Mucosa of descending colon (tissue), 3 donors: ENCODE measurements at places on chromosomes 2 and 18. TPM values are rescaled to one million over a fixed set of nuclear protein-coding genes. Genes with fewer than 3 reads are reported as not detected.

OR6B2 gene
- total RNA-seq: not detected

DNA sequence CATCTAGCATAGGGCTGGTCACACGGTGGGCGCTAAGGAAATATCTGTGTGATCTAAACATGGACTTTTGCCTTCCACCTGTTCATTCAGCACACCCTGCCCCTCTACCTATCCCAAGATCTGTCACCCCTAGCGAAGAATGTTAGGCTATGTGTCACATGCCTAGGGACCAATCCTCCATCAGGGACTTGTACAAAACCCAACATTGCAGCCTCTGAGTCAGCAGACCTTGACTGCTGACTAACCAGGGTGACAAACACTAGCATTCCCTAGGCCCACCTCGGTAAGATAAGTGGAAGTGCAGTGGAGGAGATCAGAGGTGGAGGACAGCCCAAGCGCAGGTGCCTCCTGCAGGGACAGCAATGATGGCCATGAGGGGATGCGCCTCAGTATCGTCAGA is 99.2 kb downstream of the SOX11 start:
- no peak for DNase-seq

CEBPZOS gene
- total RNA-seq: 50.5 TPM

DNA sequence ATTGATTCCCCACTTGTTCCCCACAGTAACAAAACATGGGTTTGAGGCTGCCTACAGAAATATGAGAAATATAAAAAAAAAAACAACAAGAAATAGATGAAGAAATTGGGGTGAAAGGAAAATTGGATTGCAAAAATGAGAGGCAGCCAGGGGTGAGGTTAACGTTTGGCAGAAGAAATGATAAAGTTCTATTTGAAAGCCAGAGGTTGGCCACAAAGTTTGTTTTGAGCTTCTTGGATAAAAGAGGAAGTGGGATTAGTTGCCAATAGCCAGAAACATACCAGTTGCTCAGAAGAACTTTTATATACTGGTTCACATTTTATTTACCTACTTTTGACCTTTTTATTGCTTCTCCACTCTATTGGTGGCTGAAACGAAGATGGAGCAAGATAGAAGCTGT is 67.5 kb downstream of the FASTKD2 start:
- DNase-seq: no peak

DNA sequence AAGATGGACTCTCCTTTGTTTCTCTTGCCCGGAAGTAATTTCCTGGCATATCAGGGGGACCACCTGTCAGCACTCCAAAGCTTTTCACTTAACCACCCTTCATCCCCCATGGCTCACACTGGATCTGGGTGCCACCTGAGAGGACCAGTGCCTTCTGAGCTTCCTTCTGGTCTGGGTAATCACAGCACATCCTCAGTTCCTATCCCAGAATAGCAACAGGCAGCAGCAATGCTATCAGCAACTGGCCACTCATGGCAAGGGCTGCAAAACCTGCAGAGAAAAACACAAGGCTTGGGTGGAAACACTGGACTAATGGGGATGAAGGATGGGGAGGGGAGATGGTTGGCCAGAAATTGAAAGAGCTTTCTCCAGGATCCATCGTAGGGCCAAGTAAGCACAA is 59.9 kb upstream of the STPG4 start:
- DNase-seq: no peak

DNA sequence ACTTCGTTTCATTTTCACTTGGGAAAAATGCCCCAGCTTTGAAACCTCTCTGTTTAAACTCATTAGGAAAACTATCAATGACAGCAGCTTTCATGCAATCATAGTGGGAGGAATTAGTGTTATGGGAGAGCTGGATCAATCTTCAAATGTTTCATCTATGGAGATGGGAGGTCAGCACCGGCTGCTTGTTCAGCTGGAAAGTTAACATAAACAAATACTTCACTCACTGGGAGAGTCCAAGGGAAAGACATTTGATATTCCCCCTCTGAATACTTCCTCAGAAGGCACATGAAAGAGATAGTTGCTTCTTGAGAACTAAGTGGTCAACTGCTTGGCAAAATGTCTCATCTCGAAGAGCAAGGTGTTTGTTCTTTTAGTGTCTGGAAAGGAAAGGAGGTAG is 7.3 kb downstream of the LYPD1 start:
- no peak for DNase-seq

GRCh38 chr2:85409845-85410583 is at the start of gene CAPG:
TSS of gene CAPG (minus strand) at chr2:85410366. CDS start at chr2:85402145, 8,221 bp downstream.
- DNase-seq: peak; percentile 95

GRCh38 chr2:152383702-152384101 is 48.7 kb downstream of the FMNL2 start:
- DNase-seq: no peak

- DNase-seq: no peak
Observed at GRCh38 chr2:60273836-60274235, 279.6 kb downstream of the BCL11A start.

GRCh38 chr2:38148501-38148900 is 72.5 kb upstream of the CYP1B1 start:
- no peak for DNase-seq

DNA sequence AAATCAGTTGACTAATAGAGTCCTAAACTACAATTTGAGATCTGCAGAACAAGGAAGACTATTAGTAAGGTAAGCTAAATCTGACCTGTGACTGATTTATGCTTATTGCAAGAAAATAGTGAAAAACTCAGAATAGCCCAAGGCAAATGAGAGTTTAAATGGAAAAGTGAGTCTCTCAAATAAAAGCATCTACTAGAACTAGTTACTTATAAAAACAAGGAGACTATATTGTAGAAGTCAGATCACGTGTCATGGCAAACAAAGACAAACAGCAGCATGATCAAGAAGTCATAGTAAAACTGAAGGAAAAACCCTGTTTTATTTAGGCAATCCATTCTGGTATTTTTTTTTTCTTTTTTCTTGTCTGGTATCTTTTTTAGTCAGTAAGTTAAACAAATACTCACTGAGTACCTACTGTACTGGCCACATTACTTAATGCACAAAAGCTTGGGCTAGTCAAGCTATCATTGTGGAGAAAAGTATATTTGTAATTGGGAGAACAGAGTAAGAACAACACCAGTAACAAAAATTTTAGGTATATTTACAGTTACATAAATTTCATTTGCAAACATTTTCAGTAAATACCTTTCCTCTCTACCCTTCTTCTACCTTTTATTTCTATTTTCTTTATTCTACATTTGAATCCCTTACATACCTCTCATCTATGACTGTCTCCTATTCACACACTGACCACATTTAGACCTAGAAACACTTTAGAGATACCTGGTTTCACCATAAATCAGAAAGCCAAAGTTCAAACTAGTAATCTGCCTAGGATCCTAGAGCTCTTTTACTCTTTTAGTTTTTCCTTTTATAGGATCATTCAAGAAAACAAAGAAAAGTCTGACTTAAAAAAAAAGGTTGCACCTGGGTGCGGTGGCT is 23.7 kb downstream of the CCDC88A start:
- no peak for DNase-seq

GRCh38 chr2:136025057-136025973 is 39.9 kb upstream of the DARS1 start:
- peak; percentile 81 for DNase-seq

MFSD6 gene
- 58.4 TPM for total RNA-seq

GRCh38 chr2:110866045-110866444 is 133.7 kb downstream of the ACOXL start:
- no peak for DNase-seq

TLX2 gene
- 0.51 TPM for total RNA-seq

DNA sequence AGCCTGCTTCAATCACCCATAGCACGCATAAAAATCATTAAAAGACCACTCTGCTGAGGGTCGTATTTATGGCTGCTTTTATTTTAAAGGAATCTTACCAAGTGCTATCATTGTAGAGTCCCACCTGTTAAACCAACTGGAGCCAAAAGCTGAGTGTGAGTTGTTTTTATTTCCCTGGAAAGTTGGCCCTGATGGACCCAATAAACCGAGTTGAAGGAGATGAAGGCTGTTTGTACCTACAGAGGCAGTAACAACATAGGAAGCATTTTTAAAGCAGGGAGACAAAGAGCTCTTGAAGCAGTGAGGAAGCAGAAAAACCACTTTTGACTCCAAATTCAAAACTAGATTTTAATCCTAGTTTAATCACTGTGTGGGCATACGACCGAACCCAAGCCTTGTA is 6.4 kb downstream of the MBOAT2 start:
- peak; percentile 64 for DNase-seq

DNA sequence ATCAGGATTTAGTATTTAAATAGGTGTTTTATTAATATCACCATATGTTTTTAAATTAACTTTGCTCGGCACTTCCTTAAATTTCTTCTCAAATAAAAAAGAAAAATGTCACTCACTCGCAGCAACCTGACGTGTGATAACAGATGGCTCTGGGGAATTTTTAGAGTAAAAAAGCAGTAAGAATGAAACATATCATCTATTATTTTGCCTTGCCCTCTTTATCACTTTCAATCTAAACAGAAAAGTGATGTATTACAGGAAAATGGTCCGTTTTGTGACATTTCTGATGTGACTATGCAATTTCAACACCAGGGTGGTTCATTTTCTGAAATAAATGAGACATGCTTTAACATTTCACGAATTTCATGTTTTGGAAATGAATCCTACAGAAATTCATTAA is 1368.0 kb upstream of the LRRTM1 start:
- DNase-seq: no peak

GRCh38 chr18:62209046-62209445 is 22.0 kb downstream of the RELCH start:
- DNase-seq: no peak

- DNase-seq: no peak
Observed at GRCh38 chr2:49306925-49307324, 152.6 kb upstream of the FSHR start.

GRCh38 chr18:63098018-63098981 is 221.3 kb downstream of the BCL2 start:
- DNase-seq: peak; percentile 37

GRCh38 chr2:209463226-209463625 is 39.4 kb downstream of the MAP2 start:
- DNase-seq: no peak

DNA sequence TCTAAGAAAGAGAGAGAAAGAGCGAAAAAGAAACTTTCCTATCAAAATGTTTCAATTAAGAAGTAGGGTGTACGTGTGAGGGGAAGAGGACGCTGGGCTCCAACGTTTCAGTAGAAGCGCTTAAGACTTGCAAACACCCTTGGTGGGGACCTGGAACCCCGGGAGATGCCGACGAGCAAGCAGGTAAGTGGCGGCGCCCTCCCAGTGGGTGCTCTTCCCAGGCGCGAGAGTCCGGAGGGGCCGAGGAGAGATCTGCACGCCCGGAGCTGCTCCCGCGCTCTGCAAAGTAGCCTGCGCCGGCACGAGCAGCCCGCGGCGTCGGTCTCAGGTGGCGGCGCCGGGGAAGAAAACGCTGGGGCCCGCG is 678 bp upstream of the OTX1 start:
- no peak for DNase-seq
